ENCODE measurements at places on chromosomes 5 and 9.

- DNase-seq = no peak
Observed at GRCh38 chr5:10233011-10233410, 16.7 kb downstream of the ATPSCKMT start.

DNA sequence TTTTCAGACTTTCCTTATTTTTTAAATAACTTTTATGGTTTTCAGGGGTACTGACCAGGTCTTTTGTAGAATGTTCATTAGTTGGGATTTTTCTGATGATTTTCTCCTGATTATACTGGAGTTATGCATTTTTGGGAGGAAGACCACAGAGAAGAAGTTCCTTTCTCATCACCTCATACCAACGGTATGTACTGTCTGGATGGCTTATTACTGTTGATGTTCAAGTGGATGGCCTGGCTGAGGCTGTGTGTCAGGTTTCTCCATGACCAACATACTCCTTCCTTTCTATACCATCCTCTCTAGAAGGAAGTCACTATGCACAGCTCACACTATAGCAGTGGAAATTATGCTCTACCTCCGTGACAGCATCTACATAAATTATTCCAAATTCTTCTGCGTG lies 71.1 kb upstream of the NR3C1 start:
- DNase-seq = no peak

DNA sequence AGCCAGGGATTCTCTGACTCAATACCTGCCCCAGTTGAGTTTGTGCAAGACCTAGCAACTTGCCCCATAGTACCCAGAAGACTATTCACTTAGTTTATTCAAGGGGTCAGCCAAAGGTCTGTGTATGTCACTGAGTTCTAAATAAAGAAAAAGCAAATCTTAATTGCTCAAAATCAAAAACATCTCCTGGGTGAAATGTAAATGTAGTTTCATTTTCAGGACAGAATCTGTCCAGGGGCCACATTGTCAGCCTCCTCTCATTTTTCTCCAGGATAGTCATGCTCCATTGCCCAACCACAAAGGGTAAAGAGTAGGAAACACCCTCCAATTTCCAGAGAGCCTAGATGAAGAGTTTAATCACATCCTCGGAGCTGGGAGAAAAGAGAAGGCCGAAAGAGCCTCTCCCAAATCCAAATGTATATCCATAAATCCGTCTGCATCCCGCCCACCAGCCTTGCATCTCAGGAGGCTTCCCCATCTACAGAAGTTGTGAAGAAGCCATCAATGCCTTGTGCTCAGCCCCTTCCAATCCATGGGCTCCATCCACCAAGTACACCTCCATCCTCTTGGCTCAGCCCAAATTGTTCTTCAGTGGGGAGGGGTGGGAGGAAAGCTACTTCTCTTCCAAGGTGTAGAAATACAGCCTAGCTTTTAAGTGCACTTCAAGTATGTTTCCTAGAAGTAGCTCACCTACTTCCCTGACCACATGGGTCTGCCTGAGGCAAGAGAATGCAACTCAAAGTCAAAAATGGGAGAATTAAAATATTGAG lies 26.9 kb downstream of the ADAM19 start:
- no peak for DNase-seq

DNA sequence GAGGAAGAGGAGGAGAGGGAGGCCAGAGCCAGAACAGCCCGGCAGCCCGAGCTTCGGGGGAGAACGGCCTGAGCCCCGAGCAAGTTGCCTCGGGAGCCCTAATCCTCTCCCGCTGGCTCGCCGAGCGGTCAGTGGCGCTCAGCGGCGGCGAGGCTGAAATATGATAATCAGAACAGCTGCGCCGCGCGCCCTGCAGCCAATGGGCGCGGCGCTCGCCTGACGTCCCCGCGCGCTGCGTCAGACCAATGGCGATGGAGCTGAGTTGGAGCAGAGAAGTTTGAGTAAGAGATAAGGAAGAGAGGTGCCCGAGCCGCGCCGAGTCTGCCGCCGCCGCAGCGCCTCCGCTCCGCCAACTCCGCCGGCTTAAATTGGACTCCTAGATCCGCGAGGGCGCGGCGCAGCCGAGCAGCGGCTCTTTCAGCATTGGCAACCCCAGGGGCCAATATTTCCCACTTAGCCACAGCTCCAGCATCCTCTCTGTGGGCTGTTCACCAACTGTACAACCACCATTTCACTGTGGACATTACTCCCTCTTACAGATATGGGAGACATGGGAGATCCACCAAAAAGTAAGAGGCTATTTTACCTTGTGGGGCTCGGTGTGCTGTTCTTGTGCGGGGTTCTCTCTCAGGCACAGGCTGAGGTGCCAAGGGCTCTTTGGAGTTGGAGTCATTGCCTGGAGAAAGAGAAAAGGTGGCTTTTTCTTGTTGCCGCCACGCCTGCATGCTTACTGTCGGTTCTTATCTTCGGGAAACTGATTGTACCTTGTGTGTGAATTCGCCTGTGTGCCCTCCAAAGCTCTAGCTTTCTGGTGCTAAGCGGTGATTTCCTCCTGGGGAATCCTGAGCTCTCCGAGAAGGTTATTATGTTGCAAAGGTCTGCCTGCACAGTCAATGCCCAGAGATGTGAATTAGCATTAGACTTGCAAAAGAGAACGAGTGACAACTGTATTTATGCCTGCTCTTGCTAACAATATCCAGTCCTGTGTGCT lies at the start of gene ISL1:
Gene ISL1 (plus strand): TSS at position 318 of the 991 bp plus-strand sequence. CDS start 224 bp downstream, at position 542.
- DNase-seq = peak; percentile 61

DNA sequence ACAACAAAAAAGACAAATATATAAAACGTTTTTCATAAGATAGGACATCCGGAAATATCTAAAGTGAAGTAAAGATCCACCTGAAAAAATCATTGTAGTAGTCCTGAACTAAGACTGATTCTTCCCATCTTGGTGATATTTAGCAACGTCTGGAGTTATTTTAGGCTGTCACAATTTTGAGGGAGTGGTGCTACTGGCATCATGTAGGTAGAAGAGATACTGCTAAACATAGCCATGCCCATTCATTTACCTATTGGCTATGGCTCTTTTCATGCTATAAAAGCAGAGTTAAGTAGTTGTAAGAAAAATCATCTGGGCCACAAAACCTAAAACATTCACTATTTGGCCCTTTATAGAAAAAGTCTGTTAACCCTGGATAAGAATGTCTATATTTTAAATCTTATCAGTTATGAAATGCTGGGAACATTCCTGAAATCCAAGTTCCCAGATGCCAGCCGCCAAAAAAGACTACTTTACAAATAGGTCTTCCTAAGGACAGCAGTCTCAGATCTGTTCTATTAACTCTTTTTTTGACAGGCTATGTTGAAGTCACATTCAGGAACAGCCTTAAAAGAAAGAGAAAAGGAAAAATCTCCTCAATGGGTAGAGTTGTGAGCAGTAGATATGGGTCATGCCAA lies 27.0 kb downstream of the RAPGEF6 start:
- DNase-seq = no peak

- DNase-seq = no peak
Observed at GRCh38 chr5:2752059-2752820, 763 bp upstream of the IRX2 start.

DNA sequence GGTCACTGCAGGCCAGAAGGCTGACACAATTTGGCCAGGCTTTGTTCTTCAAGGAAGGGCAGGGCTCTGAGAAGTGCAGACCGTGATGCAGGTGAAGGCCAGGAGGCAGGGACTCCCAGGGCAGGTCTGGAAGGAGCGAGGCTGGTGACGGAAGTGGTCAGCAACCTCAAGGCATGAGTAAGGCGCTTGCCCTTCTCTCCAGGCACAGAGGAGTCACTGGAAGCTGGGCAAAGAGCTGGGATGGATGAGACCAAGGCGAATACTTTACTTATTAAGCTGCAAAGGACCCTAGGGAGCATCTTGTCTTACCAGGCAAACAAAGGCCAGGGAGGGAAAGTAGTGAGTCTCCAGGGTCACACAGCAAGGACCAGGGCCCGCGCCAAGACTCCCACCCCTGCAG lies 18.6 kb downstream of the IRF1 start:
- no peak for DNase-seq

DNA sequence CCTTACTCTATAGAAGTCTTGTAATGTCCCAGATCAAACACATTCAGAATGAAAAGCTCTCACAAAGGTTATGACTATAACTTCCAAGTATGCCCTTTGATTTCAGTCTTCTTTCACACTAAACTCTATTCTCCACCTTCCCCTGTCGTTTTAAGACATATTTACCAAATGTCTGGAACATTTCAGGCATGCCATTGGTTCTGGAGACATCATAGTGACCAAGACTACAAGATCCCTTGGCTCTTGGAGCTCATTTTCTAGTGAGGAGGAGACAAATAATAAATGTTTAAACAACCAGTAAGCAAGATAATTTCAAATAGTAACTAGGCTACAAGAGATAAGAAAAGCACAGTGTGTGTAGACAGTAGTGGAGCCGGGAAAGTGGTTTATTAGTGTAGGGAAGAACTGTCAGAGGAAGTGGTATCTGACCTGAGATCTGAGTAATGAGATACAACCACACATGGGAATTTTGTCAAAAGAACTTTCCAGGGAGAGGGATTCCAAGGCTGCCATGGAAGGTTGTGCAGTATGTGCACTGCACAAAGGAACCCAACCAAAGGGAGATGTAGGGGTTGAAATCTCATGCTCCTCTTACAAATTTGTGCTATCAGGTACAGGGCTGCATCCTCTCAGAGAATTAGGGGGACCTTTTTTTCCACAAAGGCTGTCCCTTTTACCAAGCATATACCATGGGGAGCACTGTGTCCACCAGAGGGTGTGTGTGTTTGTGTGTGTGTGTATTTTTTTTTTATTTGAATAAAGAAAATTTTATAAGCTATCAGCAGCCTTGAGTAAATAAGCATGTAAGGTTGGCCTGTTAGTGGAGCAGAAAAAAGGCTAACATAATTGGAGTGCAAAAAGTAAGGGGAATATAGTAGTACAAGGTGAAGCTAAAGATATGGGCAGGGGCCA lies 1279.1 kb upstream of the WWC1 start:
- DNase-seq = no peak

DNA sequence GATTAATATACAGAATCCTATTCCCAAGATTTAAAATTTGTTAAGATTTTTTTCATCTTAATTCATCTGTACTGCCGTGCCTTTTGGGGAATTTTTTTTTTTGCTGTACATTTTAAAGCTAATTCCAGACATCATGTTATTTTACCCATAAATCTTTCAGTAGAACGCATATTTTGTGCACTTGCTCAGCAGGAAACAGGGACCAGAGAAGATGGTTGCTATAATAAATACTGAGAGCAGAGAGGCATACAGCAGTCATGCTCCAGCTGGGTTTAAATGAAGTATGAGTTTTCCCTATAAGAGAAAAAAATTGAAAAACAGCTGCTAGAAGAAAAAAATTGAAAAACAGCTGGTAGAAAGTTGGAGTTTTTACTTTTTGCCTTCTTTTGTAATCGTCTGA lies 196.9 kb upstream of the PUM3 start:
- DNase-seq = no peak

DNA sequence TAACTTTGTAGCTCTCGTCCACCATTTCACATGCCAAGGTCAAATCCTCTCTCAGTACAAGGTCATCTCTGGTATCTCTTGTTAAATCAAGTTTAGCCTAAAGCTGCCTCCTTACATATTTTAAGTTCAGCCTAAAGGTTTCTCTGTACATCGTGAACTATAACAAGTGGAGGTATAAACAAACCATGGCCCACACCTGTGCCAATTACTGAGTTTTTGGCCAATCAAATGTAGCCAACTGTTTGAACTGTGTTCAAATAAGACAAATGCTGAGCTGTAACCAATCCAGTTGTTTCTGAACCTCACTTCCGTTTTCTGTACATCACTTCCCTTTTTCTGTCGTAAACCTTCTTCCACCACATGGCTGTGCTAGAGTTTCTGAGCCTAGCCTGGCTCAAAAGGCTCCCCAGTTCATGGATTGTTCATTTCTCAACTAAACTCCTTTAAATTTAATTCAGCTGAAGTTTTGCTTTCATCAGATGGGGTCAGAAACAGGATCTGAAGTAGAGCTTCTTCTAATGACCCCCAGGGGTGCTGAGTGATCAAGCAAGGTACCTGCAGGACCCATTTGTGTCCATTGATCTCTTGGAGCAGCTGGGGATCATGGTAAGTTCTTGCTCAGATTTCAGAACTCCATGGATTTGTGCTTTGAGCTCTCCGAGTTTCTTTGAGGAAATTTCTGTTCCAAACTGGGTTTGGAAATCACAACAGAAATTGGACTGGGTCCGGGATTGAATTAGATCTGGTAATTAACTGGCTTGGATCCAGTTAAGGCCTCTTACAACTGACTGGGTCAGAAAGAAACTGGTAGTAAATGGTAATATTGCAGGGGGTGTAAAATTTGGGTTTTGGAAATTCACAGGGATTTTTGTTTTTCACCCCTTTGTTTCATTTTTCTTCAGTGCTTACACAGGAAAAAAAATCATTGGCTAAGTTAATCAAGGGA lies 11.0 kb upstream of the NANS start:
- DNase-seq = no peak

- no peak for DNase-seq
Observed at GRCh38 chr5:138705007-138705406, 48.2 kb upstream of the CTNNA1 start.

GRCh38 chr9:111633389-111633736 lies 2.2 kb downstream of the DNAJC25 start:
- no peak for DNase-seq

DNA sequence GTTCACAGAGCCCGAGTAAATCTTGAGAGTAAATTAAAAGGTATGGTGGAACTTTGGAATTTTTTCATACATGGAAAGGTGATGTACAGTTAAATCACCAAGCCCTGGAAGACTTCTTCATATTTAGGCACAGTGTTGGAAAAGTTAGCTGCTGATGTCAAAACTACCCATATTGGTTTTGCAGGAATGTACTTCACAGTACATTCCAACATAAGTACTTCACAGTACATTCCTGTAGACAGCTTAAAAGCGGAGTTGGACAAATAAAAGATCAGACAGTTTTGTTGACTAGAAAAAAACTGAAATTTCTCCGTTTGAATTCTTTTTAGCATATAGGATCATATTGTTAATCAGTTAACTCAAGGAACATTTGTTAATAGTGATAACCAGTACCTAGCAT lies 1.8 kb downstream of the RANBP17 start:
- no peak for DNase-seq

GRCh38 chr5:180090769-180091546 lies 19.4 kb upstream of the RNF130 start:
- no peak for DNase-seq

DNA sequence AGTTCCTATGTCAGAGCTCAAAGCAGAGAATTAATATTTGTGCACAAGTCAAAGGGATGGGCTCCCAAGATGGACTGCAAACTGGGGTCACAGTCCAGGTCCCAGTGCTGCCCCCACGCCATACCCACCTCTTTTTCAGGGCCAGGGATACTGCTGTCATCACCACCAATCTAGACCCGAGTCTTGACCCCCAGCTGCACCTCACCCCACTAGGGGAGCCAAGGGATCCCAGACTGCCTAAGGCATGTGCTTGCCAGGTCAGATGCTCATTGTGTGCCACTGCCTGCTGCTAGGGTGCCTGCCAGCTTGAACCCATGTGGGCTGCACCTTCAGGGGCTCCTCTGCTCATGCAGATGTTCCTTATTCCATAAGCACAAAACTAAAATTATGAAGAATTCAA lies 215.6 kb upstream of the NREP start:
- DNase-seq = no peak

DNA sequence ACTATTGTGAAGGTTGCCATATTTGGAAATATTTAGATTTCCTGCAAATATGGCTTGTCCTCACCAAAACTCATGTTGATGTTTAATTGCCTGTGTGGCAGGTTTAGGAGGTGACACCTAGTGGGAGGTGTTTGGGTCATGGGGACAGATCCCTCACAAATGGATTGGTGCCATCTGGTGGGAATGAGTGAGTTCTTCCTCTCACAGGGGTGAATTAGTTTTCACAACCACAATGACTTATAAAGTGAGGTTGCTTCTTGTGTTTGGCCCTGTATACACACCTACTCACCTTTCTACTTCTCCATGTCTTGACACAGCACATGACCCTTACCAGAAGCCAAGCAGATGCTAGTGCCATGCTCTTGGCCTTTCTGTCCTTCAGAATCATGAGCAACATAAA lies 41.1 kb downstream of the ISOC1 start:
- no peak for DNase-seq

All from progenitor cell of endocrine pancreas (in vitro differentiated cells).